Hindlimb muscle (tissue), 1 donor: ENCODE measurements at places on chromosomes 6 and 20. TPM values are rescaled to one million over a fixed set of nuclear protein-coding genes. Genes with fewer than 3 reads are reported as not detected.
A peak's percentile ranks its signal among the peaks of the same experiment; 100 is the strongest.

- no peak for DNase-seq
Measured at GRCh38 chr6:157613011-157613522, 210.0 kb upstream of the SNX9 start.

DNA sequence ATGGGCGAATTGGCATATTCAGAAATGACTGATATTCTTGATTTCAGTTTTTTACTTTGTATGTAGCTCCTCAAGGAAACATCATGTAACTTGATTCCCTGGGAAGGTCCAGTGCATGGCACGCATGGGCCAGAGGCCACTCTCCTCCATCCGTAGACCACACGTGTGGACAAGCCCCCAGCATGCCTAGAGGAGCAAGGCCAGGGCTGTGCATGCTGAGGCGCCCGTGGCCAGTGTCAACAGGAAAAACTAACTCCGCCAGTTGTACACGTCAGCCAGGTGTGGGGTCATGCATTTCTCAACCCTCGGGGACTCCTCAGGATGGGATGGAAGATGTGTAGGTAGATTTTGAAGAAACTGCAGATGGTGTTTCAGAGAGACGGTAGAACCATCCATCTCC is 37.8 kb upstream of the CD93 start:
- no peak for DNase-seq

DNA sequence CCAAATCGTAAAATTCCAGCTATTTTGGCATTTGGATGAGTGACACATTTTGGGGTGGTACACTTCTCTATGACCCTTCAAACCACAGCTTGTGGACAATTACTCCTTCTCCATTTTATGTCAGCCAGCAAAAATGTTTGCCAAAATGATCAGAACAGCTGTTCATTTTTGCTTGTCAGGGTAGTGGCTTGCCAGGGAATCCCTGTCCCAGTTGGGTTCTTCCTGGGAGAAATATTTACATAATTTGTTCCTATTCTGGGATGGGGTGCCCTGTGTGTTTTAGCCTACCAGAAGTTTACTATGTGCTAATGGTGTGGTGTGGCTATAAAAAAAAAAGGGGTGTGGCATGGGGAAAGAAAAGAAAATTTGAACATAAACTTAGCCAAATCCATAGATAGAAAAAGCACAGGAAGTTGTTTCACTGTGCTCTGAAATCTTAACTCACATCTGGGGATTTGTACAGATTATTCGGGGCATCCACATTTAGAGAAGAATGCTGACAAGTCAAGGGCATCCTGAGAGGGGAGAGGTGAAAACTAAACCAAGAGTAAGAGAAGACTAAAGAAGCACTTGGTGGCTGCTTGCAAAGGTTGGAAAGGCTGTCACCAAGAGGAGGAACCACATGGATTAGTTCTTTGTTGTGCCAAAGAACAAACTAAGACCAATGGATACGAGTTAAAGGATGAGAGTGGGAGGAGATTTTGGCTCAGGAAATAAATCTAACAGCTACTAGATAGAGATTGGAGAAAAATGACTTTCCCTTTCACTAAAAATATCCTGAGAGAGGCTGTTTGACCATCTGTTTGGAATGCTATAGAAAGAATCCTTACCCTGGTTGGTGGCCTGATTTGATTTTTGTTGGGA is 55.2 kb upstream of the RBM24 start:
- DNase-seq: peak; percentile 38

- DNase-seq: no peak
Measured at GRCh38 chr20:6012179-6012578, 41.7 kb downstream of the LRRN4 start.

DNA sequence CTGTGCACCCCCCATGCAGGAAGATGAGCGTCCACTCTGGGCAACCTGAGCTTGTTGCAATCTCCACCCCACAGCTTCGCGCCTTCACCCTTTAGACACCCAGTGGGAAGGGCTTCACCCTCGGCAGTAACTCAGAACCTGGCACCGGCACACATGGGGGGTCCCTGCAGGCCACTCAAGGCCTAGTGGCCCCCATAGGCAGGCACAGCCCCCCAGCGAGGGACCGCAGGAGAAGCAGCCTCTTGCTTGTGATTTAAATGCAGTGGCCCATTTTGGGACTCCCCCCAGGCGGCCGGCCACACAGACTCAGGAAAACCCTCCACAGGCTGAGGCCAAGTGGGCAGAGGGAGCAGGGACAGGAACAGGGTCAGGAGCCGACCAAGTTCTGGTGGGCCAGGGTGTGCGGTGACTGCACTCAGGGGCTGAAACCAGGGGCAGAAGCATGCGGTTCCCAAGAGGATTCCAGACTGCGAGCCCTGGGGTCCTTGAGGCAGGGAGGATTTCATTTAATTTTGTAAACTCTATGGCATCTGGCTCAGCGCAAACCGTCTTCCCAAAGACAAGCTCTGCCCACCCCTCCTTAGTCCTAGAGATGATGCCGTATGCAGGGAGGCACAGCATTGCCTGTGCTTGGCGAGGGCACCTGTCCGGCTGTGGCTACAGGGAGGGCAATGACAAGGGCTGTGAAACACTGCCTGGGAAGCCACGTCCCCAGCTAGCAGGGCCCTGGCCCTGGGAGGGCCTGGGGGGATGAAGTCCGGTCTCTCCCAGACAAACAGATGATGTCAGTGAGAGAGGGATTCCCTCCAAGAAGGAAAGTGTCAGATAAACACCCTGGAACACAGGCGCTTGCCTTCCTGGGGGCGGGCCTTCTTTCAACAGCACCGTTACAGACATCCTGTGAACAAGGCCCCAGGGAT is 52.9 kb upstream of the GPR31 start:
- no peak for DNase-seq

GRCh38 chr6:38610050-38610625 is 29.6 kb downstream of the BTBD9 start:
- DNase-seq: no peak

DNA sequence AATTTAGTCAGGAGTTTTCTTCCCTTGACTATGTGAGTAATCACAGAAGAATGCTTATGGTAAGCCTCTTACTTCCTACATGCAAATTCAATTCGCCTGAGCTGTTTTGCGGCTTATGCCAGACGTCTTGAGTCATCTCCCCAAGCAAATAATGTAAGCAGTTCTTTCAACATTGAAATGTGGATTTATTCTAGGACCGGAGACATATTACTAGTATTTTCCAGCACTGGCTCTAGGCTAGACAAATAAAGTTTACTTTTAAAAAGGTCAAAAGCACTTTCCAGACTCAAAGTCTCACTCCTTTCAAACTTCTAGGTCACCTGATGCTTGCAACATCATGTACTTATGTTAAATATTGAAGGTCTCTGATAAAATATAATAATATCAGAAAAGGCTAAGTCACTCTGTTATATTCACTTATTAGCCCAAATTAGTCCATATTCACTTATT is 38.1 kb upstream of the NOX3 start:
- DNase-seq: peak; percentile 70

DNA sequence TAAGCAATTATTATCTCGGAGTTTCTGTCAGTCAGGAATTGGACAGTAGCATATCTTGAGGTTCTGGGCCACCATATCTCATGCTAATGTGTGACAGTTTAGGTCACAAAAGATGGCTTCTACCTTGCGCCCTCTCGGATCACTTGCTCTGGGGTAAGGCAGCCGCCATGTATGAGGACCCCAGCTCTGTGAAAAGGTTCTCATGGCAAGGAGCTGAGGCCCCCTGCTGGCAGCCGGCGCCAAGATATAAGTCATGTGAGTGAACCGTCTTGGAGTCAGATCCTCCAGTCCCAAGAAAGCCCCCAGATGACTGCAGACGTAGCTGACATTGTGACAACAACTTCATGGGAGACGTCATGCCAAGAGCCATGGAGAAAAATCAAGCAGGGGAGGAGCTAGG is 670.8 kb downstream of the KIF16B start:
- DNase-seq: no peak

DNA sequence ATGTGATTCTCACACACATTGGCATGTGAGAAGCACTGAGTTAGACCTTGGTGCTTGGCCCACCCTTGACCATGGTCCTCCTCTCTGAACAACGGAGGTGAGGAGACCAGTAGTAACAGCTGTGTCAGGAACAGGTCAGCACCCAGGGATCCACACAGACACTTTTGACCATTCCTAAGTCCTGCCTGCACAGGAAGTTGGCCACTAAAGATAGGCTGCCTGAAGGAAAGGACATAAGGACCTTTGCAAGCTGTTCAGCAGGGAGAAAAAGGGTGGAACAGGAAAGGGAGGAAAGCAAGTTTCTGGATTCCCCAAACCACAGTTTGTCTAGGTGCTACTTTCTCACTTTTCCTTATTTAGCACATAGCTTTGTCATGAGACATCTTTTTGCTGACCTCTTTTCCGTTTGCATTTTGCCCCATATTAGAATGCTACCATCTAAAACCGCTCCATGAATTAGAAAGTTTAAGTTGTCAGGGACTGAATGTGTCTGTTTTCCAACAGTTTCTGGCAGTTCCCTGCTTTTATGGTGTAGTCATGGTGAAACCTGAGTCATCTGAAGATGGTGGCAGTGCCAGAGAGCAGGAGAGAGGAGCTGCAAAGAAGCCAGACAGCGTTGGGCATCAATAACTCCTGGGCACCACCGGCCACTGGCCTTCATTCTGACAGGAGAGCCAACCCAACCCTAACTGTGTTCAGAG is 1.1 kb upstream of the CD109 start:
- DNase-seq: peak; percentile 48

DNA sequence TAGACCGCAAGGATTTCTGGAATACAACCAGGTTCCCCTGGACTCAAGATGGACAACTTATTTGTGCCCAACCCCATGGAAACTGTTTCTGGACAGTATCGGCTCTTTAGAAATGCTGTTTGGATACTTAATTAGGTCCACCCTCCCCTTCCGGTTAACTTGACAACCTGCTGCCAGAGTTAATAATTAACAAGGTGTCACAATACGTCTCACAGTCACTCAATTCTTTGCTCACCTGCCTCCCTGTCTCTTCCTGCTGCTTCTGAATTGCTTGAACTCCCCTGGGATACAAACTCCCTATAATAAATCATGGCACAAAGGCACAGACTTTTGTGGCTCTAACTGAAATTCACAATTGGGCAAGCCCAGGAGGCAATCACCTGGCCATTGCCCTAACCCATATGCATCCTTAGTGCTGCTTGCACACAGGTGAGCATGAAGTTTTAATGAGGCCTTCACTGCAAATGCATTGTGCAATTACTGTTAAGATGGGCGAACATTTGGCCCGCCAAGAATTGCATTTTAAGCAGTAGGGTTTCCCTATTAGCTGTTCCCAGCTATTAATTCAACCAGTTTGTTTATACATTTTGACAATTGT is 504.4 kb upstream of the NOX3 start:
- DNase-seq: no peak

- no peak for DNase-seq
Measured at GRCh38 chr20:3909952-3910366, 20.8 kb downstream of the PANK2 start.

GRCh38 chr20:8986631-8987030 is 82.3 kb upstream of the PLCB4 start:
- no peak for DNase-seq

GRCh38 chr20:17611290-17611539 is 41.3 kb downstream of the DSTN start:
- no peak for DNase-seq

DNA sequence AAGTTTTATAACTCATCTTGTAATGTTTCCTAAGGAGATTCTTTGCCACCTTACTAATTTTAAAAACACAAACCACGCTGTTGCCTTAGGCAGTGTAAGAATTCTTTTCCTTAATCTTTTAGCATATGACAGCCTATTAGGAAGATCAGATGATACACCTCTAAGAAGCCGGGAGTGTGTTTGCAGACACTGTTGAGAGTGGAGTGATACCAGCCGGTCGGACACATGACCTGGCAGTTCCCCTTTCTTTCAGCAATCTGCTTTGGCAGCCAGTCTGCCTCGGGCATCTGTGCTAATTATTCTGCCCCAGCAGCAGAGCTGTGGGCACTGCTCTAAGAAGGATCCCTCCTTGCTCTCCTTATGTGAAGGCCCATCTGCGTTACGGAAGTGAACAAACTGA is 50.9 kb downstream of the PLCB4 start:
- no peak for DNase-seq

OSER1 gene
- 29.5 TPM for polyA plus RNA-seq

CLPSL1 gene
- polyA plus RNA-seq: not detected

EIF6 gene
- polyA plus RNA-seq: 75.6 TPM

ZC3H12D gene
- polyA plus RNA-seq: 0.46 TPM

HLA-DOA gene
- polyA plus RNA-seq: 1.8 TPM

EPPIN gene
- polyA plus RNA-seq: 0.12 TPM

TNFRSF21 gene
- polyA plus RNA-seq: 22.9 TPM
